Muscle of back (tissue), 13 donors: ENCODE measurements at places on chromosomes 3 and 15.

- no peak for DNase-seq
Measured at GRCh38 chr3:45442679-45443253, 54.4 kb downstream of the LARS2 start.

- peak; percentile 90 for DNase-seq
Measured at GRCh38 chr15:82045179-82045891, 483 bp downstream of the MEX3B start.

DNA sequence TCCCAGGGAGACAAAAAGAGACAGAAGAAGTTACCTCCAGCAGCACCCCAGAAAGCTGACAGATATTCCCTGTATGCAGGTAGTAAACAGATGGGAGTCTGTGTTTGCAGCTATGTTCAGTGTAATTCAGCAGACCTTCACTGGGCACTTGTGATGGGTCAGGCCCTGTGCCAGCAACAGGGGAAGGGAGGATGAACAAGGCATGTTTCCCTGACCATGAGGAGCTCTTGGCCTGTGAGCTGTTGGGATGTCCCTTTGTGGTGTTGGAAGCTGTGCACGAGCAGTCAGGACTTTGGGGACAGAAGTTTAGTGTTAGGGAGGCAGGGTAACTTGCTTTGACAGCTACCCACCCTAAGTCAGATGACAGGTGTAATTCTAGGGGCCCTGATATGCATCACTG is 106.0 kb upstream of the TRIM42 start:
- DNase-seq: no peak

DNA sequence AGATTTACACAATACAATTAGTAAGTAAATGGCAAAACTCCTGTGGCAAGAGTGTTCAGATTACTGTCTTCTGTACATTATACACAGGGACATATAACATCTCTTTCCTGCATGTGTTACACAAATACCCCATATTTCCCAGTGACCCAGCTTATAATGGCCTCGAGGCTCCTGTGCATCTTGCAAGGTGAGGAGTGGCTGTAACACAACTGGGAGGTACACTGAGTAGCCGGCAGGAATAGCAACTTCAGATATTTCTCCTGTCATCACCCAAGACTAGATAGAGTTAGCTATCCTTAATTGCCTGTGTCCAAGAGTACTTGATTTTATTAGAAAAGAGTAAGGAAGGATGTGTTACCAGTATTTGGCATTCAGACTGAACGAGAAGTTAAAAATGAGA is 5.6 kb downstream of the GMPS start:
- DNase-seq: no peak

DNA sequence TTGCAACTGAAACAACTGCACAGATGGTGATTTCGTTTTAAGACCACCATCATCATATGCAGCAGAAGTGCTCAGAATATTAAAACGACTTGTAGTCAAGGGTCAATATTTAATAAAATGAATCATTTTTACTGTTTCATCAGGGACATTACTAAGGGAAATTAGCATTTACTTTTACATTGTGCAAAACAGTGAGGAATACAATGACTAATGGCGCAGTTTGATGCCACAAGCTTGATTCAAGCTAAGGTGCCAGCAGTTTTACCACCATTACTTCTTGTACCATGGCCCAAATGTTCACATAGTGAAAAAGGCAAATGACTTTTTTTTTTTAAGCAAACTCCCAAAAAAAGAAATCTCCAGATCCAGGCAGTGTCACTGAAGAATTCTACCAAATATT is 277.4 kb upstream of the CHRNA7 start:
- no peak for DNase-seq

DNA sequence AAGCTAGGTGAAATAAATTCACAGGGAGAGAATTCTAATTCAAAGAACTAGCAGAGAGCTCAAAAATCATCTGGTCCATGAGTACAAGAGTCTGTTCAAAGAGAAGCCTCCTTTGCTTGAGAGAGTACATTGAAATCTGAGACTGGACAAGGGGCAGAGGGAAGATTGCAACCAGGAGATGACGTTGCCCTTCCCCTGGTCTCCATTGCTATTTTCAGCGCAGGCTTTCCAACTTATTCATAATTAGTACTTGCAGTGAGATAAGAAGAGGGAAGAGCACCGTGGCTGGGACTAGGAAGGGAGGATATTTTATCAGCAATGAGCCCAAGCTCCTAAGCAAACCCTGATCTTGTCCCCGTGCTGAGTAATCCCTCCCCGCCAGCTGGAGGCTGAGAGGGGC is 251.8 kb upstream of the RORA start:
- no peak for DNase-seq

DNA sequence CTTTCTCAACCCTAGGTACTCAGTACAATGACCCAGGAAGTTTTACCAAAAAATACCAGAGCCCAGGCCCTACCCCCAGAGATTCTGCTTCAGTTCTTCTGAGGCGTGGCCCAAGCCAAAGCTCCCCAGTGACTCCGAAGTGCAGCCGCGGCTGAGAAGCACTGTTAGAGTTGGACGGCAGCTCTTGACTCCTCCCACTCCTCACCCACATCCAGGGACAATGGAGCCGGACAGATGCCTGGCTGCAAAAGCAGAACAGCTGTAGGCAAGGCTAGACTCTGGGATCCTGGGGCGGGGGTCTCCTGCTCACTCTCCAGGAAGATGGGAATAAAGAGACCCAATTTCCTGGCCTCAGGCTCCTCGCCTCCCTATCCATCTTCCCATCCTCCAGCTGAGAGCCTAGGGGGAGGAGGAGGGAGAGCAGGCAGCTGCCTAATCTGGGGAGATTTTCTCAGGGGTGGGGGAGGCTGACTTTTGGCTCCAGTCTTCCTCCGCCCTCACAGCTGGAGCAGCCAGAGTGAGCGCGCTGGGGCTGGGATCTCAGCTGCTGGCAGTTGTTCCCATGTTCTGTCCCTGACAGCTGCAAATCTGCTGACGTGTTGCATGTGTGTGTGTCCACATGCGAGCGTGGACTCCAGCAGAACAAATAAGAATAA is 223.8 kb downstream of the OPA1 start:
- DNase-seq: peak; percentile 95

DNA sequence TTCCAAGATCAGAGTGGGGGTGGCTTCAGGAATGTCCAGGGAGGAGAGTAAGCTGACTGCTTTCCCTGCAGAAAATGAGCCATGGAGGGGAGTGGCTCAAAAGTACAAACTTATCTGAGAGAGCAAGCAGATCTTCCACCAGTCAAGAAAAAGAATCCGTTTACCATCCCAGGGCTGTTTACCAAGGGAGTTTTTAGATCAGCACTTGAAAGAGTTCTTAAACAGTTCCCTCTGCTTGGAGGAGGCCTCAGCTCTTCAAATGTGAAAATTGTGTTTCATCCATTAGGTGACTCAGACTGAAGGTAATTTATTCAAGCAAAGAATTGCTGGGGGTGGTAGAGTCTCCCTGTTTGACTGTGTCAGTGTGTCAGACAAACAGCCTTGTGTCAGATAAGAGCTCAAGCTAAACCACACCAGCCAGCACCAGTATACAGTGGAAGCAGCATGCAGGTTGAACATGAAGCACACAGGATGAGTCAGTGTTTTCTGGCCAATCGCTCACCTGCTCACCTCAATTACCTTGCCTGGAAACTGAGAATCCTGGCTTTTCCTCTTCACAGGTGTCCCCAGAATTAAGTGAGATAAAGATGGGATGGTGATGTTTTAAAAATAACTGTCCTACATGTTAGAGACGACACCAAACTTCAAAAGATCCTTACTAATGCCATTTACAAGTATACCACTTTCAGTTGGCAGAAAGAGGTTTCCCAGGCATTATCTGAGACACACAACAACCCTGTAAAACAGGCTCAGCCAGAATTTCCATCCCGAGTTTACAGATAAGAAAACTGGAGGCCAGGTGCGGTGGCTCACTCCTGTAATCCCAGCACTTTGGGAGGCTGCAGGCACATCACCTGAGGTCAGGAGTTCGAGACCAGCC is 21.7 kb downstream of the SH3BP5 start:
- DNase-seq: no peak

GRCh38 chr3:135528413-135529015 is 437.0 kb upstream of the PPP2R3A start:
- DNase-seq: peak; percentile 12

DNA sequence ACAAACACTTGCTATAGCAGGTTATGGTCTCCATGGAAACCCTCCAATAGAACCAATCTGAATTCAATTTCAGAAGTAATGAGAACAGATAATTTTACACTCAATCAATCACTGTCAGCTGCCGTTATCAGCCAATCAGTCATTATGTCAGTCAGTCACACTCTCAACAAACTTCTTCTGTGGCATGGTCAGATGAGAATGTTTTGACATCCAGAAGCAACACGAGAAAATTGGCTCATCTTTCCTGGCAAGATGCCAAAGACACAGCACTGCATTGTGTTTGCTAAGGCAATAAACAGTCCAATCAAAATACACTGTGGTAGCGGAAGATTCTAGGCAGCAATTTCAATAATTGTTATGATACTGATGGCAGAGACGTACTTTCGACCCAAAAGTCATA is 190.7 kb downstream of the RORA start:
- no peak for DNase-seq

DNA sequence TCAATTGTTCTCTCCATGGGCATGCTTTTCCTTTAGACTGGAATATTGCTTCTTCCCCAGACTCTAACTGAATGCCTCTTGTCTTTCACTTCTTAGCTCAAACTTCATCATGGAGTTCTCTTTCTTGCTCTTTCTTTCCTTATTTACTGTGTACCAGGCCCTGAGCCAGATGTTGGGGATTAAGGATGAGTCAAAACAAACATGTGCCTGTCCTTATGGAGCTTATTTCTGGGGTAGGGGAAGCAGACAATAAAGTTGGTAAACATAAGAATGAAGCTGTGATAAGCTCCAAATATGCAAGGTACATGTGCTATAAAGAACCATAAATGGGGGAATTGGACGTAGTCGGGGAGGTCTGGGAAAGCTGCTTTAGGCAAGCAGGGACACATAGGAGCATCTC is 145.8 kb downstream of the ALDH1A2 start:
- DNase-seq: no peak

- no peak for DNase-seq
Measured at GRCh38 chr15:22881739-22882440, 43.4 kb downstream of the NIPA2 start.

- peak; percentile 46 for DNase-seq
Measured at GRCh38 chr3:177158461-177158860, 38.8 kb downstream of the TBL1XR1 start.

DNA sequence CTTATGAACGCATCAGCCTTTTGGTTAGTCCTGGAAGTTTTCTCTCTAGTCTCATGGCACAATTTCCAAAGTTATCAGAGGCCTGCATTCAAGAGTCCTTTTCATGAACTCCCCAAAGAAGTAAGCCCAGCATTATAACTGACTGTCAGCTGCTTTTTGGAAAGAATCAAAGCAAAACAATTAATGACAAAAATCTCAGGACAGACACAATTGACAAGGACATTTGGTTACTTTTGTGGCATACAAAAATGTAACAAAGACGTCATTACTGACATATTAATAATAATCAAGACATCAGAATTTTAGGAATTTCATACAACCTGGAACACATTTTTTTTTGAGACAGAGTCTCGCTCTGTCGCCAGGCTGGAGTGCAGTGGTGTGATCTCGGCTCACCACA is 21.2 kb downstream of the KATNBL1 start:
- DNase-seq: no peak

DNA sequence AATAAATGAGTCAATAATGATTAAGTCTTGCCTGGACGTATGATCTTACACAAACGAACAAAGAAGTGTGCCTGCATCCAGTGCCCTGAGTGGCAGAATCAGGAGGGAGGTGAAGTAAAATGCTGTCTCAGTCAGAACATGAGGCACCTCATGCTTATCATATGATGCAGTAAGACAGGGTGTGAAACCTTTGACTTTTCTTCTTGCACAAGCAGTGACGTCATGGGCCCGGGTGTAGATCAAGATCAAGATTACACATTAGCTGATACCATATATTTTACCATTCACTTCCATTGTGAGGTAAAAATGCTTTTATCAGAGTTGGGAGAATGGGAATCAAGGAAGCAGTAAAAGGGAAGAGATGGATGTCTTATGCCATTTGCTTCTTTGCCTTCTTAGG is 291.6 kb upstream of the PLSCR5 start:
- no peak for DNase-seq

GRCh38 chr3:195131176-195131575 is 139.8 kb downstream of the XXYLT1 start:
- DNase-seq: no peak
